ENCODE measurements at places on chromosomes 16 and 17.

DNA sequence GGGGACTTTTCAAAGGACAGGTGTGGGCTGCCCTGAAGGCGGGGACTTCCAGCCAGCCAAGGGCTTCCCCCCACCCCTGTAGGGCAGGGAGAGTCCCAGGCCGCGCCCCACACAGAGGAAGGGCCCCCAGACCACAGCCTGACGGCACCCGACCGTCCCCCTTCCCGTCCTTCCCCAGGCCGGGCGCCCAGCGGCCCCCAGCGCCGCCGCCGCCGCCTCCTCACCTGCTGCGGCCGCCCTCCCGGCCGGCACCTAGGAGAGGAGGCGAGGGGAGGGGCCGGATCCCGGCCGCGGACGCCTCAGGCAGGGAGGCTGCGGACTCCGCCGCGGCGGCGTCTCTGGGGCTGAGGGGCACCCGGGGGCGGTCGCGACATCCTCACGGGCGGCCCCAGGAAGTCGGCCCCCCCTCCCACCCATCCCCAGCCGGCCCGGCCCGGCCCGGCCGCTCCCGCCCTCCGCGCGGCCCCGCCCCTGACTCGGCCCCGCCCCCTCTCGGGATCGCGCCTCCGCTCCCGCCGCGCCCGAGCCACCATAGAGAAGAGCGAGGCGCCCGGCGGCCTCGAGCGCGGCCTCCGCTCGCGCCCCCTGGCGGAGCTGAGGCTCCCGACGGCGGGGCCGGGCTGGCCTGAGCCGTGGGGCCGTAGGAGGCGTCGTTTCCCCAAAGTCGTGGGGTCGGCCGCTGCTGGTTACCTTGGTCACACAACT is 25.5 kb upstream of the RFFL start:
- DNase-seq, result peak; percentile 86

GRCh38 chr17:39173526-39174274 is 7.7 kb upstream of the ARL5C start:
- DNase-seq, result no peak

DNA sequence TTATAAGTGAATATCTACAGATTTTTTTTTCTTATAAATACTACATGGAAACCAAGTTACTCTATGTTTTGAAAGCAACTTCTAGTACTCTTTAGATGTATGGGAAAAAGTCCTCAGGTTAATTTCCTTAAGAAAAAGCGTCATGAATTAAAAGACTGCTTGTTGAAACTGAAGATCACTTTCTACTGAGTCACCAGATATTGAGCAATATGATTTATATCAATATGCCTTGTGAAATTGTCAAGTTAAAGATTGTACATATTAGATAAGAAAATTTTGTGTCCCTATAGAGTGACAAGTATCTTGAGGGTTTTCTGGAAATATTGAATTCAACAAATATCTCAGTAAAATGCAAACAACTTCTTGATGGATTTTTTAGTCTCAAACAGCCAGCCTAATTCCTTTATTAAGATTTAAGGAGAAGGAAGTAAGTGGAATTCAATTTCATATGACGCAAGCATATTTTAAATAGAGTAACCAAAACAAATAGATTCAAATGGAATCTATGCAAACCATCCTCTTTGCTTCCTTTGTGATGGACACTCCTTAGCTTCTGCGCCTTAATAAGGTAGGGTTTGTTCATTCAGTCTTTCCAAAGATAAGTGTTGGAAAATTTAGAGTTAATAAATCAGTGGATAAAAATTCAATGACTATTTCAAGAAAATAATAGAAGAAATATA is 16.6 kb downstream of the KRT12 start:
- DNase-seq, result no peak

DNA sequence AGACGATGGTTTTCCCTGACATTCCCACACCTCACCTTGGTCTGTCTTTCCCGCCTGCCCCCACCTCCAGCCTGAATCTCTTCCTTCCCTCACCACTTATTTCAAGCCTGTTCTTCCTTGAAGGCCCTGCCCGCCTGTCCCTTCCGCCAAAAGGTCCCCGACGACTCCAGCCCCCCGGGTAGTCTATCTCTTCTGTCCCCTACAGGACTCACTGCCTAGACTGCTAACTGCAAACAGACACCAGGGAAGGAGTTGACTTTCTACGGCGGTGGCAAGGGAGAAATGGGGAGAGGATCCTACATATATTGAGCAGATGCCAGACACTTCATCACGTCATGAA is 53.7 kb downstream of the NT5M start:
- DNase-seq, result no peak

GRCh38 chr16:85258629-85259028 is 146.4 kb upstream of the CIBAR2 start:
- no peak for DNase-seq

GRCh38 chr16:48459167-48459566 is 74.0 kb upstream of the SIAH1 start:
- DNase-seq, result no peak

DNA sequence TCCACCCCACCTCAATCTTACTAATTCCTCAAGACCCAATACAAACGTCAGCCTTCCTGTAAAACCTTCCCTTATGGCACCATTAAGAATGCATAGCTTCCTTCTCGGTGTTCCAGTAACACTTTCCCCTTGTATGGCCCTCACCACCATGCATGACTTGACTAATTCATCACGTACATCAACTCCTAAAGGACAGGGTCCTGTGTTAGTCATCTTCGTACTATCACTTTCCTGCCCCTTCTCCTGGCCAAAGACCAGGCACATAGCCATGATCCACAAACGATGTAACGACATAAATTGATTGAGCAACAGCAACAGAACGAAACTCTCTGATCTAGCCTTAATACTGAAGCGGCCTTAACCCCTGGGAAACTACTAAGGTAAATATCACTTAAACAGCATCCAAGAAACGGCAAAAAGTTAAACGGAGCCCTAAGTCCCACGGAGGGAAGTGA is 612 bp downstream of the PSMD12 start:
- no peak for DNase-seq

Data from breast epithelium (tissue), 4 donors.